ENCODE measurements at places on chromosomes 1 and 21. TPM values are rescaled to one million over a fixed set of nuclear protein-coding genes. Genes with fewer than 3 reads are reported as not detected.

- H3K36me3 ChIP-seq, result no peaks in the 10 kb centered on the region
- H3K4me1 ChIP-seq, result peaks cover 3% of the 10 kb centered on the region
- H3K27me3 ChIP-seq, result no peaks in the 10 kb centered on the region
- no peak overlapping the region for H3K27ac ChIP-seq
Observed at GRCh38 chr21:43574741-43575472, 84.4 kb downstream of the HSF2BP start.

- no peak overlapping the region for H3K4me3 ChIP-seq
- no peak overlapping the region for H3K27ac ChIP-seq
- H3K4me1 ChIP-seq, result peaks cover 2% of the 10 kb centered on the region
- H3K27me3 ChIP-seq, result no peaks in the 10 kb centered on the region
- no peaks in the 10 kb centered on the region for H3K36me3 ChIP-seq
Observed at GRCh38 chr1:39981385-39981784, 26.4 kb downstream of the MFSD2A start.

The CITED4 gene
- 16.0 TPM for total RNA-seq

DNA sequence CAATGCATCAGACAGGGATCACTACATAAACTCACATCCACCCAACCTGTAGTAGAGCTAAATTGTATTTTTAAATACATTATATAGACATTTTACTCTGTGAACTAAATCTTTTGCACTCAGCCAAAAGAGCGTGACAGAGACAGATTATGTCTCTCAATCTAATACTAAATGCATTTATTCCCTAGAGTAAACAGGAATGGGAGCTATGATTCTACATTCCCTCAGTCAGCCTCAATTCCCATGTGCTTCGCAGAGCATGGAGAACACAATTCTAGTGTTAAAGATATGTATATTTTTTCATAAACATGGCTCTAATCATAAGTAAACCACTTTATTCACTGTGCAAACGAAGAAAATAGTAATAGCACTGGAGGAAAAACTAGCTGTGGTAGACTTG is 16.5 kb downstream of the PIGK start:
- H3K27me3 ChIP-seq, result no peaks in the 10 kb centered on the region
- no peak for DNase-seq
- no peak overlapping the region for H3K4me3 ChIP-seq
- no peaks in the 10 kb centered on the region for H3K4me1 ChIP-seq
- H3K36me3 ChIP-seq, result peaks cover 3% of the 10 kb centered on the region

The MORC3 gene
- total RNA-seq, result 20.4 TPM

GRCh38 chr1:192453360-192453992 is 122.1 kb upstream of the RGS1 start:
- no peak overlapping the region for H3K4me3 ChIP-seq
- no peak overlapping the region for H3K27ac ChIP-seq
- no peak for DNase-seq
- no peaks in the 10 kb centered on the region for H3K36me3 ChIP-seq

All from H1 (cell line).